ENCODE measurements at places on chromosomes 4 and X.

GRCh38 chr4:189200353-189200752, 740.3 kb upstream of the FRG1 start:
- no peak for DNase-seq

DNA sequence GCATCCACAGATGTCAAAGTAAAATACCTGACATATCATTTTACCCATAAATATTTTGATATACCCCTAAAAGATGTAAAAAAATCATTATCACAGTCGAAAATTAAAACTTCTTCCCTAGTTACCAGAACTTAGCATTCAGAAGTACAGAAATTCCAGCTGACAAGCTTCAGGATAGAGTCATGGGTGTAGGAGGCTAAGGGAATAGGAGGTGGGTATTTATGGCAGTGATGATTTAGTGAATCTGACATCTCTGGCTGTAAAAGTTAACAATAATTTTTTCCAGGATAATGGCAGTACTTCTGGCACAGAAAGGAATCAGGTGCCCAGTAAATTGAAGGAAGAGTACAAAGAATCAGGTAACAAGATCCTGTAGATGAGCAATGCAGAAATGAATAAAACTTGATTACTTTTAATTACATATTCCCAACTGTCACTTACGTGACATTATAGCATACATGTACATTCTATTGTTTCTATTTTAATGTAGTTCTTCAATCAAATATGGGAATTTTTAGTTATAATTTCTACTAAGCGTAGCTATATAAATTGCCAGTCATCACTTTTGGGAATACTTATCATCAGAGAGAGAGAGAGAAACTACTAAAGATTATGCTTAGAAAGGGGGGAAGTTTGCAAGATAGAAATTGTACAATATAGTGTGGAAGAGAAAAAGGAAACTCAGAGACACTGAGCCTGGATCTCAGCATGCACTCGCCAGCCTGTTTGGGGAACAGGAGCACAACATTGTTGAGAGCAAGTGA, 143.4 kb downstream of the TMEM144 start:
- DNase-seq = no peak

DNA sequence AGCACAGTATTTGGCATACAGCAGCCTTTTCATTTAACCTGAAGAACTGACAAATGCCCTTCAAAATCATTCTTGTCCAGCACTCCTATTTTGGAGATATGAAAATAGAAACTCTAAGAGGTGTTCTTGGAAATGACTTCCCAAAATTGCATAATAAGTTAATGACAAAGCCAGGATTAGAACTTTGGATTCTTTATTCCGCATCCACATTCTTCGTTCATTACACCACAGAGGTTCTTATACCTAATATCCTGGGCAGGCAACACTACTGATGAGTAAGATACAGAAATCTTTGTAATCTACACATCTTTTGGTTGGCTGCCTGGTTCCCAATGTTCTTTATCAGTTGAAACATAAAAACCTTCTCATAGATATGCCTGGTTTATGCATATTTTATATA, 5.9 kb downstream of the COL25A1 start:
- DNase-seq = no peak

- no peak for DNase-seq
These were observed 556.5 kb downstream of the IL1RAPL1 start for GRCh38 chrX:29143756-29144155.

DNA sequence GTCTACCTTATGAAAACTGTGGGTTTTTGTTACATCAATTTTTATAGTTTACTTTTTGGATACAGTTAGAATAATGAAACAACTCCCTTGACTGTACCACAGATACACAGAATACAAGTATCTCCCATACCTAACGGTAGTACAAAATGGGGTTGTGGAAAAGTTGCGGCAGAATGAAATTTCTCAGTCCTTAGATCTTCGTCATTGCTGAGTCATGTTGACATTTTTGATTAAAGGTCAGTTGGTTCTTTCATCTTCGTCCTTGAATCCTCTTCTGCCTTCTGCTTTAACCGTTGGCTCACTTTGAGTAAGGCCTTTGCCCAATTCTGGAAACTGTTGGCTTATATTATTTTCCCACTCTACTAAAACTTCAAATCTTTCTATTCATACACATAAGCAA, 75.6 kb downstream of the TRIML1 start:
- no peak for DNase-seq

DNA sequence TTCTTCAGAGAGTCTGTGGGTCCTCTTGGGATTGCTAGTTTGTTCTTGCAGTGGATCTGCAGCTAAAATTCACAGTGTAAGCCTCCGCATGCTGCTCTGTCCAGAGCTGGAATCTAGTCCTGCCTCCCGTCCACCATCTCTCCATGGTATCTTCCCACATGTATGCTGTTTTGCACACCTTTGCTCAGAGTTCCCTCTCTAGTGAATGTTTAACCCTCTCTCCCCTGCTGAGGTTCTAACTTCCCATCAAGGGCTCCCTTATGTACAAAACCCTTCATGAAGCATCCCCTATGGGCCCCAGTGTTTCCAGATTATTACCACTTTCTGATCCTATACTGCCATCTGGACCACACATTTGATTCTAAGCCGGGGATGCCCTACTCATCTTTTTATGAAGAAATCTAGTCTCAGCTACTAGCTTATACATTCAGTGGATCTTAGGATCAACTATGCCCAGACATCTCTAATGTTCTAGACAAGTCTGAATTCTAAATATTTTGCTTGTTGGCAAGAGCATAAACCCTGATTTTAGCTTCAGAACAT, 157.3 kb downstream of the CPEB2 start:
- DNase-seq = no peak

- no peak for DNase-seq
These were observed 280.5 kb downstream of the TLL1 start for GRCh38 chr4:166153548-166153947.

DNA sequence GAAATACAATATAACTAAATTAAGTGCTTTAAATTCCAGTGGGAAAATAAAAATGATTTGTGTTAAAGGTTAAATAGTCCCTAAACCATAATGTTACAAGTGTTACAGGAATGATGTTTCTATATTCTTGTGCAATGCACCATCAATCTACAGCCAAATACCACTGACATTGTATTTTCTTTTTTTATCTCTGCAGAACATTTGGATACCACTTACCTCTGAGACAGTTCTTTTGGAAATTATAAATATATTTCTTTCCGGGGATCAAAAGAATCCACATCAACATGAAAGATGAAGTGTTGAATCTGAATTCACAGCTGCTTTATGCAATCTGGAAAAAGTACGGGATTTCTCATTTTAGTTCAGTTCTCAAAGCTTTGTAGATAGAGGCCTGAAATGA, 518.3 kb upstream of the AGA start:
- DNase-seq = no peak

DNA sequence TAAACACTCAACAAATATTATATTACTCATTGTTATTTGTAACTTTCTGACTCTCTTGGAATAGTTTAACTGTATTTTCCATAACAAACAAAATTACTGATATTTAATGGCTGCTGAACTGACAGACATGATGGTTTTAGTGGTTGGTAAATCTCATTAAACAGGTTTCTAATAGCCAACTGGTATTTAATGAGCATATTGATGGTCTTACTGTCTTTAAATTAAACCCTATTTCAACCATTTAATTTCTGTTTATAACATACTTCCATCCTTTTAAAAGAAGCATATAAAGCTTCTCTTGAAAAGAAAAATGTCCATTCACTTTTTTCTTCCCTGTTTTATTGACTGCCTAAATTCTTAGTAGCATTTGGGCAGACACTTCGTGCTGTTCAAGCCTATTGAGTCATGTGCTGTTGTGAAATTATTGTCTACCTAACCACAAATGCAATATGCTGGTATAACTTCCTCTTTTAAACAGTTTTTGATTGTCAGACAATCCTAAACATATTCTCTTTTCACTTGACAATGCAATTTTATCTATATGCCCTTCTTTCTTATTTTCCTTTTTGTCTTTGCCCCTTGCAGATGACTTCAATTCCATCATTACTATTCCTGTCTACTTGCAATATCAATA, 163.9 kb upstream of the SLC7A11 start:
- no peak for DNase-seq

DNA sequence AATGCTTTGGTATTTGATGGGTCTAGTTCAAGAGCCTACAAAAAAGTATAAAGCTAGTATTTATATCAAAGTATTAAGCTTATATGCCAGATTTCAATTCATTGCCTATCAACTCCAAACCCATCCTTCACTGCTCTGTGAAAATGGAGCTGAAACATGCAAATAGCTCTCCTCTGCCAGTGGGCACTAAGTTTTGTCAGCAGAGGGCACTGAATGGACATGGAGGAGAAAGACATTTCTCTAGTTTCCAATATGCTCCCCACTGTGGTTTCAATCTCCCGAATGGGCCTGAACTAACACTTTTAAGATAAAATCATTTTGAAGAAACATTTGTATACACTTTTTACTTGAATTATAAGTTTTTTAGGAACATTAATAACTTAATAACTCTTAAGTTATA, 12.4 kb downstream of the PPID start:
- no peak for DNase-seq

- no peak for DNase-seq
These were observed 112.6 kb downstream of the GABRA2 start for GRCh38 chr4:46277165-46277951.

GRCh38 chrX:50002067-50002714, 79.8 kb downstream of the CLCN5 start:
- DNase-seq = no peak
